ENCODE measurements at places on chromosomes 16 and 17.
A peak's percentile ranks its signal among the peaks of the same experiment; 100 is the strongest.

GRCh38 chr17:72697602-72698146 is 394.8 kb downstream of the SLC39A11 start:
- no peak for DNase-seq

- peak; percentile 32 for DNase-seq
Observed at GRCh38 chr16:27301236-27301861, 12.4 kb upstream of the IL4R start.

DNA sequence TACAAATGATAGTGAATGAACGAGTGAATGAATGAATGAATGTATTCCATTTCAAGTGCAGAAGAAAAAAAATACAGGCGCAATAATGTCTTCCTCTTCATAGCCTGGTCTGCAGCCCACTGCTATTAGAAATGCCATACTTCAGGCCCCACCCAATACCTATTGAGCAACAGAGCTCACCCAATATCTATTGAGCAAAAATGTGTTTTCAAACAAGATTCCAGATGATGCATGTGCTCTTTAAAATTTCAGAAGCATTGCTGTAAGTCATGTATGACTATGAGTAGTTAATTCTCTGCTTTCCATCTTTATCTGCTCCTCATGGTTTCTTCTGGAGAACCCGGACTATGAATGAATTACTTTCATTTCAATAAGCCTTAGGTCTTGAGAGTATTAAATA is 308.2 kb downstream of the XYLT1 start:
- no peak for DNase-seq

- DNase-seq = no peak
Observed at GRCh38 chr17:49067163-49067562, 65.4 kb upstream of the B4GALNT2 start.

GRCh38 chr17:69646729-69647128 is 232.2 kb downstream of the MAP2K6 start:
- DNase-seq = no peak
